ENCODE measurements at places on chromosomes 13 and 19.

DNA sequence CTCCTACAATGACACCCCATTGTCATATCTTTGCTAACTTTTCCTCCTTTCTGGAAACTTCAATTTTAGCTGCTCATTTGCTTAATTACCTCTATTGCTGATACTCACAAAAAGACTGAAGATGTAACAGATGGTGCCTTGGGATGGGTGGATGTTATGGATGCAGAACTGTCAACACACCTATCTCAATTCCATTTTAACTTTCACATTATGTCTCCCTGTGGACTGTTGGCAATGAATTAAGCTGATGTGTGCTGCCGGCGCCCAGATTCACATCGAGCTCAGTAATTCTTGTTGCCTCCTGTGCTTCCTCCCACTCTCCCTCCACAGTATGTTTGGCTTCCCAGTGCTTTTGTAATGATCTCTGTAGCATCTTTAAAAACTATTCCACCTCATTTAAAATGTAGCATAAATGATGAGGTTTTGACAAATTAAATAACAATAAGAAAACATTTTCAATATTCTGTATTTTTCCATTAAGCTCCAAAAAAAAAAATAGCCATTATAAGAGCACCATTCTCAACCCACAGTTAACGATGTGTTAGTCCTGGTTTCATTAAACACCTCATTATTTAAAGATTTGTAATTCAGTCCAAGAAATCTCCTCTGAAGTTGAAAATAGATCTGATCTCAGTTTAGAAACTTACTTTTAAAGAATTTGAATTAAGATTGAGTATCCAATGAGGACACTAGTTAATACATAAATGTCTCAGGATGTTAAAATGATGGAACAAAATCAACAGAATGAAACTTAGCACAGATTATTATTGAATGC is 99.9 kb upstream of the FAM216B start:
- DNase-seq = no peak

DNA sequence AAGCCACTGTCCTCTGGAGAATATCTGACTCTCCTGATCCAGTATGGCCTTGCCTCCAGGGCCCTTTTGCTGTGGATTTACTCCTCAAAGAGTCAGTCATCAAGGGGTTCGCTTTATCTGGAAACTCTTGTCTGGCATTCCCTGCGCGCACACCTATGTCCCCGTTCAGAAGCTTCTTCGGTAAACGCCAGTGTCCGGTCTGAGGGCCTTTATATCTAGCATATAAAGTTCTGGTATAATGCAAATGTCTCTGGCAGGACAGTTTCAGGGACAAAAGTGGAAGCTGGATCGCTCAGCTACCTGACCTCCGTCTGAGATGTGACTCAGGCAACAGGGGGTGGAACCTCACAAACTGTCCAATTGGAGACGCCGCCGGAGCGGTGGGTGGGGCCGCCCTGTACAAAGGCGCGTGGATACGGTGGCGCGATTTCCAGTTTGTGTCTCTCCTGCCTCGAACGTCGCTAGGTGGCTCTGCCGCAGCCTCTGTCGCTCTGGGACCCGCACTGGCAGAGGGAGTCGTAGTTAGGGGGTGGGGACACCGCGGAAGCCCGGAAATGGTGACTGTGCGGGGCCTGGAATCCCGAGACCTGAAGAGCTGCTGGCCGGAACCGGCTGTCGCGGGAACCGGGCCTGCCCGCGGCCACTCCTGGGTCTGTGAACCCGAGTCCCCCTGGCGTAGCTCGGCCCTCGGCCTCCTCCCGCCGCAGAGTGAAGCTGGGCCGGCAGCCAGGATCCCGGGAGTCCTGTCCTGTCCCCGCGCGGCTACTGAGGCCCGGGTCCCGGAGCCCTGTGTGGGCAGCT is 10.6 kb upstream of the ZNF709 start:
- peak; percentile 95 for DNase-seq

DNA sequence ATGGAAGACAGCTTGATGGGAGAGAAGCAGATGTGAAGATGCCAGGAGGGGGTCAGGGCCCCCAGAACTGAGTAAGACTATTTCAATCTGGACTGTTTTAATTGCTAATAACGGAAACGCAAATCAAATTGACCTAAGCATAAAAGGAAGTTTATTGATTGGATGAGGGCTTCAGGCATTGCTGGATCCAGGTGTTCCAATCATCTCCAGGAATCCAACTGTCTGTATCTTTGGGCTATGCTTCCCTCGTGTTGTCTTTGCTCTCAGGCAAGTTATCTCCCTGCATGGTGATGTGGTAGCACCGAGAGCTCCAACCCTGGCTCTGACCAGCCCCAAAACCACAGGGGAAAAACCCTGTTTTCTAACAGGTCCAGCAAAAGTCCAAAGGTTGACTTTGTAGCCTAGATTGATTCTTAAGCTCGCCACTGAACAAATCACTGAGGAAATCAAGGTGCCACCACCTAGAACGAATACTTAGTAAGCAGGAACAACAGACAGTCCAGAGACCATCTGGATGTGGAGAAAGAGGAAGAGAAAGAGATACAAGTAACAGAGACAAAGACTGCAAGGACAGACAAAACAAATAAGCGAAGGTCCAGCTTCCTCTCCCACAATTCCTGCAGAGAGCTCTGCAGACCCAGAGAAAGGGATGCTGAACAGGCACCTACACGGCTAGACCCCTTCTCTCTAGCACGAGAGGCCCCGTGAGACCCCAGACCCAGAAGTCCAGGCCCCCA is 1.2 kb upstream of the C19orf81 start:
- DNase-seq = no peak

DNA sequence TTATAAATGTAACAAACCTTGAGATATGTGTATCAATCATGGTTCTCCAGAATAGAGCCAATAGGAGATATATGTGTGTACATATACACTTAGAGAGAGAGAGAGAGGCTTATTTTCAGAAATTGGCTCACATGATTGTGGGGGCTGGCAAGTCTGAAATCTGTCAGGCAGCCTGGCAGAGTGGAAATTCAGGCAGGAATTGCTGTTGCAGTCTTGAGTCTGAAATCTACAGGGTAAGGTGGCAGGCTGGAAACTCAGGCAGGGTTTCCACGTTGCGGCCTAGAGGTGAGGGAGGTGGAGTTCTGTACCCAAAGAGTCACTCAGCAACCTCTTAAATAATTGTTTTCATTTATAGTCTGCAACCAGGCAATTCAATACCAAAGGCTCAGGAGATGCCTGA is 218.4 kb downstream of the B3GLCT start:
- DNase-seq = no peak

DNA sequence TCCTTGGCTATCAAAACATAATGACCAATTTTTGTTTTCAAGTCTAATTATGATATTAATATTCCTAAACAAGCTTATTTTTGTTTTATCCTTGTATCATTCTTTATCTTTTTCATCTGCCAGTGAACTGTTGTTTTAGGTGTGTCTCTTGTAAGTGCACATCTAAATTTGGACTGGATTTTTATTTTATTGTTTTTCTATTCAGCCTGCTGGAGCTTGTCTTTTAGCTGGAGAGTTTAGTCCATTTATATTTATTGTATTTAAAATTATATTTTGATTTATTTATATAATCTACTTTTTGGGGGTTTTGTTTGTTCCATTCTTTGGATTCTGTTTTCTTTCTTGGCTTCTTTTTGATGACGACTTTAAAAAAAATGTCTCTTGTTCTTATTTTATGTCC is 159.0 kb downstream of the PCCA start:
- DNase-seq = no peak

DNA sequence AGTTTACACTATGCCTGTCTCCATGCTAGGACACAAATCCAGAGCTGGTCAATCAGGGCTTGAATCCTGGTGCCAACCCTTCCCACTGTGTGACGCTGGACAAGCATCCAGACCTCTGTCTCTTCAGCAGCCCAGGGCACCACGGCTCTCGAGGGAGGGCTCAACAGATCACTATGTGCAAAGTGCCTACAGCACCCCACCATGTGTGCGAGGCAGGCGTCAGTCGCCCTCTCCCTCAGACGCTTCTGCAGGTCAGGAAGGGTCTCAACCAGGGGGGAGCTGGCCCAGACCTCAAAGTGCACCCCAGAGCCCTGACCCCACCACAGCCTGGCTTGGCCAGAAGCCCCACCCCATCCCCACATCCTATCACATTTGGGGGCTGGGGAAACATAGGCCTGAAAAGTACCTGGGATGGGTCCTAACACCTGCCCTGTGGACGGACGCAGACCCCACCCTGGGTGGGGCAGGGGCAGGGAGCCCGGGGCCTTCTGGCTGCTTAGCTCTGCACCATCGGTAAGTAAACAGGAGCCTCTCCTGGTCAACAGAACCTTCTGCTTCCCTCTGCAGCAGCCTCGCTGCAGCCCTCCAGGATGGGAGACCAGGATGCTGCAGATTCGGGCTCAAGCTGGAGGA is 2.9 kb upstream of the C2CD4C start:
- no peak for DNase-seq
